ENCODE measurements at places on chromosomes 2 and 18. TPM values are rescaled to one million over a fixed set of nuclear protein-coding genes. Genes with fewer than 3 reads are reported as not detected.
A peak's percentile ranks its signal among the peaks of the same experiment; 100 is the strongest.

Gene POTEI
- not detected for polyA plus RNA-seq

Gene ASB18
- polyA plus RNA-seq = not detected

Gene GATA6
- polyA plus RNA-seq = 0.65 TPM

DNA sequence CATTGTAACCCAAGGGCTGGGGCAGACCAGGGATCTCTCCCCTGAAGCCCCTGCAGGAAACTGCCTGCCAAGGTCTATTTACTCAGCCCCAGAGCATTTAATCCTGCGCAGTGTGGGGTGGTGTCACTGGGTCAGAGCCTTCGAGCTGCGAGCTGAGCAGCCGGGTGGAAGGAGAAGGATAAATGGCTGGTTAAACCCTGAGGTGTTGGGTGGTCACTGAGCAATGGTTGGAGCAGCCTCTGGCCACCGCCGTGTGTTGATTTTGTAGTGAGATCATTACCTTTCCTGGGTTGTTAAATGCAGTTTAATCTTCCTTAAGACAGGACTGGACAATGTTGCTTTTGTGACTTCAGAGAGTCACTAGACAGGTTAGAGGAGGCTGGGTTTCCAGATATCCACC, 98.1 kb downstream of the SETBP1 start:
- DNase-seq = no peak

Gene ANKRD62
- not detected for polyA plus RNA-seq

- no peak for DNase-seq
These were observed 136.5 kb downstream of the CNTNAP5 start for GRCh38 chr2:124161542-124161941.

Gene DCDC2C
- not detected for polyA plus RNA-seq

Gene MAPK4
- not detected for polyA plus RNA-seq

DNA sequence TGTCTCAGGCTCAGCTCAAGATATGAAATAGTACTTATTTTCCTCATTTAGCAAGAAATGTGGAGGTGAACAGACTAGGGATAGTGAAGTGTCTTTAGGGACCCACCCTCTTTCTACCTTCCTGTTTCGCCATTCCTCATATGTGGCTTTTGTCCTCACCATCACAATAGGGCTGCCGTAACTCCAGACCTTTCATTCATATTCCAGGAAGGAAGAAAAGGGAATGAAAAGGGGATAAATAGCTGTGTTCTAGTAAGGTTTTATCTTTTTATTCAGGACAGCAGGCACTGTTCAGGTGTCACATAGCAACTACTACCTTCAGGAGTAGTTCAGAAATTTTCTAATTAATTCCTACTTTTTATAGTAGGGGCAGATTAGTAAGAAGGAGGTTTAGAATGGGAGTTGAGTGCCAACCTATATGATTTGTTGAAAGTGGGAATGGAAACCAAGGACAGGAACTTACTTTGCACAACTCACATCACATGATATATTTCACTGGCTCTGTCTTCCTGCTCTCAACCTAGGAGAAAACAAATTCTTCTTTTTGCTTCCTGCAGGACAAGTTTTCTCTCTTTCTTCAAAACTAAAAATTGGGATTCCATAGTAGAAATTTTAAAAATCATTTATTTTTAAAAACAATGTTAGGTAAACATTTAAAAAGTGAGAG, 36.0 kb upstream of the HDAC4 start:
- DNase-seq = no peak

- peak; percentile 94 for DNase-seq
These were observed 251.9 kb downstream of the TTC32 start for GRCh38 chr2:19649785-19650380.

DNA sequence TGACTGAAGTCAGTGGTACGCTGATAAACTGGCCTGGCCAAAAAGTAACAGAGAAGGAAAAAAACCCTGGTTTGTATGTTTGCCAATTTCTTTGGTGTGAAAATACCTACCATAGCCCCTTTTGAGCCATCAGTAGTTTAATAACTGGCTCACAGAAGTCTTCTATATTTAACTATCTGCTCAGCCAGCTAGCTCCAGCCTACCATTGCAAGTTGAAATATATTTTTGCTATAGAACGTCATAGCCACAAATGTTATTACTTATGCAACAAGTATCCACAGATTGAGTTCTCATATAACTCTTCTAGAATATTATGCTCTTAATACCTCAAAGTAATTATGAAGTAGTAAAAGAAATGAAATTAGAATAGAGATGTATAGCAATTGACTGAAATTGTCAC, 25.2 kb downstream of the RPE start:
- DNase-seq = no peak

GRCh38 chr2:134207589-134208209, 46.2 kb upstream of the MGAT5 start:
- no peak for DNase-seq

DNA sequence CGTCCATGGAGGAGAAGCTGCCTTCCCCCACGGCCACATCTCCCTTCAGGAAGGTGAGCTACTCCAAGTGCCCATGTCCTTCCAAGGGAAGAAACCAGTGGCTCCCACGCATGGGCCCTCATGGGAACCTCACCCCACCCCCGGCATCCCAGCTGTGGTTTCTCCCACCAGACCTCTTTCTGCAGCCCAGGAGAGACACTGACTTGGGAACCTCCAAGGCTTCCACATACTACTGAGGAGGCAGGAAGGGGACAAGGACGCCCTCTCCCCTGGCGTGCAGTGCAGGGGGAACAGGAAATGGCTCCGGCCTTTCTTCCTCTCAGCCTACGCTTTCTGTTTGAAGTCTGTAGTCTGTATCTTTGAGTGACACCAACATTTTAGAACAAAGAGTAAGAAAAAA, 104.5 kb upstream of the EPC2 start:
- DNase-seq = no peak

- DNase-seq = peak; percentile 59
These were observed 38.7 kb downstream of the MCFD2 start for GRCh38 chr2:46876741-46877384.

Gene SERPINB13
- not detected for polyA plus RNA-seq

Gene STARD7
- polyA plus RNA-seq = 101 TPM

DNA sequence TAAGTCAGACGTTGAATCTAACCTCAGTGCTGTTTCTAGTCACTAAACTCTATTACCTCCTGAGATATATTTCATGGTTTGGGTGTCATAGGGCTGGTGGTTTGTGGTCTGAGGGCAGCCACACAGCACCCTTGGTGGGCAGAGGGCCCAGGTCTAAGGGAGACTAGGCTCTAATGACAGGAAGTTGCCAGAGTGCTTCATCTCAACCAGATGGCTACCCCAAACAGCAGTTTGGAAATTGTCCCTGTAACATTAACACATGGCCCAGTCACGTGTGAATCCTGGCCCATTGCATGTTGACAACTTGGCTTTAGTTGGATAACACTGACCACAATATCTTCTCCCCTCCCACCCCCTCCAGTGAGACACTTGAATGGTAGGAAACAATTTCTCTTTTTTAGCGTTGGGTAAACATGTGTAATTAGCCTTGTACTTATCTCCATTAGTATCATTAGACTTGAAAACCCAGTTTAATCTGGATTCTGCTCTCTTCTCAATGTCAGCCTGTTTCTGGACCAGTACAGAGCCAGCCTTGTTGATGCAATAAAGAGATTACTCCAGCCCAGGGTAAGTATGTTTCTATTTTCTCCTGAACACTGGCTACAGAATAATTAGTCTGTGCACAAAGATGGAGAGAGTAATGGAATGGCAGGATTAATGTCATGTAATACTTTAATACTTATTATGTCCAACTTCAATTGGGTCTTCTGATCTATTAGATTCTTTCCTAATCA, 187.8 kb upstream of the SIX3 start:
- no peak for DNase-seq

DNA sequence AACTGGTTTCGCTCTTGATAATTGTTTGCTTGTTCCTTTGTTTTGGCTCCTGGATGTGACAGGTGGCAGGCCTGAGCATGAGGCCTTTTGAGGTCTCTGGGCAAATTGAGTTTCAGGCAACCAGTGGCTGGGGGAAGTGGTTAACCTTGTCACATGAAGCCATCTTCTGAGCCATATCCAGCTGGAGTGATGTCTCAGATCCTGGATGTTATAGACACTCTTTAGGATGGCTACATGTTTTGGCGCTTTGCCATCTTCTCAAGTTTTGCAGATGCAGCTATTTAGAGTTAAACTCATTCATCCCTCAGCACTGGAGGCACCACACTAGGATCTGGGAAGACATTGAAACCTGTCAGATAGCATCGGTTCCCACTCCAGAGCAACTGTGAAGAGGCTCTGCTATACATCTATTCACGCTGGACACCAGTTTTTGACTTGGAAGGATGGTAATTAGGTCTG, 25.3 kb upstream of the TACR1 start:
- DNase-seq = no peak

- no peak for DNase-seq
These were observed 105.7 kb downstream of the KYNU start for GRCh38 chr2:142983174-142983573.

DNA sequence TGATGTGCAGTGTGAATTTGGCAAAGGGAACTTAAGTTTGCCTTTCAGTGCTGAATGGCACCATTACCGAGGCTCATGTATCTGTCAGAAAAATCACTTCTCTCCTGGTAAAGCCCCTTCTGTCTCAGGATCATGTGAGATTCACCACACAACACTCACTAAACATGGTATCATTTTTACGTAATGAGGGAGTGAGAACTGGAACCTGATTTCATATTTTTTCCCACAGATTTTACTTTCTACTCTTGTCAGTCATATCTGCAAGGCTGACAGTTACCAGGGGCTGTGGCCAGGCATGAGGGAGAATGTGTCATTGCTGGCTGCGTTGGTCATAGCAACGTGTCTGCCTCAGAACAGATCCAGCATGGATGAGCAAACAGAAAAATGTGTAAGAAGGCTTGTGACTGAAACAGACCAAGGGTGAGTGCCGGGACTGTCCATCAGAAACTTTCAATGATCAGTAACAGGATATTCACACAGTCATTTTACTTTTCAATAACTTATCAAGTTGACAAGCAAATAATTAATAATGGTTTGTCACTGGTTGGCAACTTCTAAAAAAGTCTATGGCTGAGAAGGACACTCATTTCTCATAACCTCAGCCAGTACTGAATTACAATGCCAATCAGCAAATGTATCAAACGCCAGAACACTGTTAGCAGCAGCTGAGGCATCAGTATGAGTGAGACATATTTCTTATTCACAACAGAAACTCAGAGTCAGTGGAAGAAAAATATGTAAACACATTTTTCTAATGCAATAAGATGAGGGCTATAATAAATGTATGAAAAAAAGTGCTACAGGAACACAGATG, 100.5 kb downstream of the CDC42EP3 start:
- DNase-seq = no peak

Gene CIDEA
- not detected for polyA plus RNA-seq

DNA sequence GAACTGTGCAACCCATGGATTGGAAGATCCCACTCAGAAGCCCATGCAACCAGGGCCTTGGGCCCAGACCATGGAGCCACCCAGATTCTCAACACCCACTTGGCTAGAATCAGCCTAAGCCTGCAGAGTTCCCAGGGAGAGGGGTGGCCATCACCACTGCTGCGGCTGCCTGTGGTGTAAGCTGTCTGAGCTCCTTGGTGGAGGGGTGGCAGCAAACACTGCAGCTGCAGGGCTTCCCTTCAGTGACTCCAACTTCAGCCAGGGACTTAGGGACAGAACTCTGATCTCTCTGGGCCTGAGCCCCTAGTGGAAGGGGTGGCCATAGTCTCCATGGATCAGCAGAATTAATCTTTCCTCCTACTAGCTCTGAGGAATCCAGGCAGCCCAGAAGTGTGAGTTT, 72.5 kb downstream of the RAD51AP2 start:
- DNase-seq = no peak

Gene LTBP1
- 106 TPM for polyA plus RNA-seq

GRCh38 chr2:131031875-131032274, 61.4 kb downstream of the FAM168B start:
- no peak for DNase-seq

Gene GKN1
- not detected for polyA plus RNA-seq

DNA sequence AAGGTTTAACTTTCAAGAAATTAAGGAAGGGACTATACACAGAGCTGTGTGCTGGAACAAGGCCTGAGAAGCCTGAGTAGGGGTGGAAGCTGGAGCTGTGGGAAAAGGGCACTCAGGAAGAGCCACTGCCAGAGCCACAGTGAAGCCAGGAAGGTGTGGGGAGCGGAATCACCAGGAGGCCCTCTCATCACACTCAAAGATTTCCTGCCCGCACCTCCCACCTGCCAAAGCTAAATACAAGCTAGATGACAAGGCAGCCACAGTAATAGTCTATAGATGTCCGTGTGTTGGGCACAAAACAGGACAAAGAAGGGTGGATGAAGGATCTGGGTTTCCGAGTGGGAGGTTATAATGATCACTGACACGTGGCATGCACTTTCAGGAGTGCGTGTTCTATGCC, 126.0 kb downstream of the ZNF532 start:
- no peak for DNase-seq

Gene WNT6
- polyA plus RNA-seq = not detected

Gene SERPINB12
- polyA plus RNA-seq = not detected

DNA sequence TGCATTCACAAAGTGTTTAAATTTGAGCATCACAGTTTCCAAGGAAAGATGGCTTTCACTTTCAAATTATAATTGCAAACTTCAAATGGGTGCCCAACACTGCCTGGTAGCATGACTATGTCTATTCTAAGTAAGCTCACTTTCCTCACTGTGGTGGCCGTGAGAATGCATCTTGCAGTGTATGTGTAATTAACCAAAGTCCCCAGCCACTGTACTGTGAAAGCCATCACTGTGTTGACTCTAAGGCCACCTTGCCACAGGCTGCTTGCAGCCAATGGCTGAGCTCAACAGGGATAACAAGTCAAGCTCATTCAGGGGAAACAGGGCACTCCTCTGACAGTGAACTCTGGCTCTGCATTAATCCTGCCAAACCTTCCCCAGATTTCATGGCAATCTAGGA, 43.3 kb upstream of the LGALSL start:
- no peak for DNase-seq

Gene NTSR2
- not detected for polyA plus RNA-seq

GRCh38 chr18:59918320-59918755, 18.5 kb downstream of the PMAIP1 start:
- no peak for DNase-seq

Gene PLGLB1
- 0.26 TPM for polyA plus RNA-seq

- DNase-seq = no peak
These were observed 17.4 kb upstream of the FECH start for GRCh38 chr18:57603871-57604270.

DNA sequence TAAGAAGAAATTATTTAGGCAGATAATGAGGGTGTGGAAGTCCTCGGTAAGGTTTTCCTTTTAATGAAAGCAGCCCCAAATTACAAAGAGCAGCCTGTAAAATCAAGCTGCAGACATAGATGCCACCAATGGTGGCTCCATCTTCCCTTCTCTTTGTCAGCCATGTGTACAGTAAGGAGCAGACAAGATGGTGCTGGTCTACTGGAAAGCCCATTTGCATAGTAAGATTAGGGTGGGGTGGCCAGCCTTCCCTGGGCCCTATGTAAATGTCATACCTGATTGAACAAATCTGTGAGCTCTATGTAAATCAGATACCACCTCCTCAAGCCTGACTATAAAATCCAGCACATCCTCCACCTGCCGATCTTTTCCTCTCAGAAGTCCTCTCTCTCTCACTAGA, 154.4 kb upstream of the SERTAD2 start:
- DNase-seq = no peak

- no peak for DNase-seq
These were observed 61.1 kb downstream of the ANTXR1 start for GRCh38 chr2:69073928-69074570.

Measured in BJ (cell line).